ENCODE measurements at places on chromosomes 6 and 20.
A peak's percentile ranks its signal among the peaks of the same experiment; 100 is the strongest.

DNA sequence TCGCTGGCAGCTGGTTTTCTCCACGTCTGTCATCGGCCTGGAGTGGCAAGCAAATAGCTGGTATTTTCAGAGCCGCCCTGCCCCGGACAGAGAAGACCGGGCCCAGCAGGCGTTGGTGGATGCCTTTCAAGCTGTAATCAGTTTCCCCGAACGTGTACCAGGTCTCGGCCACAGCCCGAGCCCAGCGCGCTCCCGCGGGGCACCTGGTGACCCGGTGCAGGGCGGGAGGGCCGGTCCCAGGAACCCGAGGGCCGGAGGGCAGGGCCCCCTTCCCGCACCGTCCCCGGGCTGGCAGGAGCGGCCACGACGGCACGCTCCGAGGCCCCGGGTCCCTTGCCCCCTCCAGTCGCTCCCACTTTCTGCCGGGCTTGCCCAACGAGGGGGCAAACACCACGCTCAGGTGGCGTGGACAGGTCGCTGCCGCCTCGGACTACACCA lies 348 bp upstream of the PYGB start:
- peak; percentile 7 for DNase-seq

DNA sequence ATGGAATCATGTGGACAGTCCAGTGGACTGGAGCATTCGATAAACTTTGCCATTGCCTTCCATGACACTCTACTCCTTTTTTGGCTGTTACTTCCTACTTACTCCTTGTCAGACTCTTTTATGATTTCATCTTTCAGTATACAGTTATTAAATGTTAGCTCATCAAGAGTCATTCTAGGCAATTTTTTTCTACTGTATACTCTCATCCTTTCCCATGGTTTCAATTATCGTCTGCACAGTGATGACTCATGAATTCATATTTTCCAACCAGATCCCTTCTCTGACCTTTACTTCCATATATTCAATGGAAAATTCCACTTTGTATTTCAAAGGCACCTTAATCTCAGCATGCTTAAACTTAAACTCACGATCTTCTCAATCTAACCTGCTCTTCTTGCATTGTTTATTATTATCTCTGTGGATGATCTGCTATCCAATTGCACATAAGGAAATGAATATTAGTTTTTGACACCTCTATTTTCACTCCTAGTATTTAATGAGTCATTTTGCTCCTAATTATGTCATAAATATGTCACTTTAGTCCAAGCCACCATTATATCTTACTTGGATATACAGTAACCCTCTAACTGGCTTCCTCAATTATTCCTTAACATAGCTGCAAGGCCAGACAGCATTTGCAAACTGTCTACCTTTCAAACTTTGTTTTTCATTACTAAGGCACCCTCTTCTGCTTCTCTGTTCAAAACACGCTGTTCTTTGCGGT lies 427.5 kb downstream of the PHF3 start:
- no peak for DNase-seq

DNA sequence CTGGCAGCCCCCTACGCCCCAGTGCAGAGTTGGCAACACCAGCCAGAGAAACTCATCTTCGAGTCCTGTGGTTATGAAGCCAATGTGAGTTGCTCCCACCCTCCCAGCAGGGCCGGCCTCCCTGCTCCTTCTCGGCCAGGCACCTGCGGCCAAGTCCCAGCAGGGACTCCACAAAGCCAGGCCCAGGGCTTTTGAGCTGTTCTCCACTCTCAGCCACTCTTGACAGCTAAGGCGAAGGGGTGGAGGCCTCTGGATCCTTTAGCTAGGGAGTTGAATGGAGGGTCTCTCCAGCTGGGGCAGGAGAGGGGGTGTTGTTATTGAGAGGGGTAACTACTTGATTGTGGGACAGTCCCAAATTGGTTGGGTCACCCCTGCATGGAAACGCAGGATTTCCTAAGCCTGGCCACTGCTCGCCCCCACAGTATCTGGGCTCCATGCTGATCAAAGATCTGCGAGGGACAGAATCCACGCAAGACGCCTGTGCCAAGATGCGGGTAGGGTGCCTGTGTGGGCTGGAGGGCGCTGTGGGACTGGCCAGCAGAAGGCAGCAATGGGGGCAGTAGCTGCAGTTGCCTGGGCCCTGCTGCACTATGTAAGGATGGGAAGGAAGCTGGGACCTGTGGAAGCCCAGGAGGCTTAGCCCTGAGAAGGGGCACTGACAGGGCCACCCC lies 58.3 kb downstream of the TCP11 start:
- no peak for DNase-seq

GRCh38 chr20:14245368-14245970 lies 91.9 kb downstream of the FLRT3 start:
- no peak for DNase-seq

DNA sequence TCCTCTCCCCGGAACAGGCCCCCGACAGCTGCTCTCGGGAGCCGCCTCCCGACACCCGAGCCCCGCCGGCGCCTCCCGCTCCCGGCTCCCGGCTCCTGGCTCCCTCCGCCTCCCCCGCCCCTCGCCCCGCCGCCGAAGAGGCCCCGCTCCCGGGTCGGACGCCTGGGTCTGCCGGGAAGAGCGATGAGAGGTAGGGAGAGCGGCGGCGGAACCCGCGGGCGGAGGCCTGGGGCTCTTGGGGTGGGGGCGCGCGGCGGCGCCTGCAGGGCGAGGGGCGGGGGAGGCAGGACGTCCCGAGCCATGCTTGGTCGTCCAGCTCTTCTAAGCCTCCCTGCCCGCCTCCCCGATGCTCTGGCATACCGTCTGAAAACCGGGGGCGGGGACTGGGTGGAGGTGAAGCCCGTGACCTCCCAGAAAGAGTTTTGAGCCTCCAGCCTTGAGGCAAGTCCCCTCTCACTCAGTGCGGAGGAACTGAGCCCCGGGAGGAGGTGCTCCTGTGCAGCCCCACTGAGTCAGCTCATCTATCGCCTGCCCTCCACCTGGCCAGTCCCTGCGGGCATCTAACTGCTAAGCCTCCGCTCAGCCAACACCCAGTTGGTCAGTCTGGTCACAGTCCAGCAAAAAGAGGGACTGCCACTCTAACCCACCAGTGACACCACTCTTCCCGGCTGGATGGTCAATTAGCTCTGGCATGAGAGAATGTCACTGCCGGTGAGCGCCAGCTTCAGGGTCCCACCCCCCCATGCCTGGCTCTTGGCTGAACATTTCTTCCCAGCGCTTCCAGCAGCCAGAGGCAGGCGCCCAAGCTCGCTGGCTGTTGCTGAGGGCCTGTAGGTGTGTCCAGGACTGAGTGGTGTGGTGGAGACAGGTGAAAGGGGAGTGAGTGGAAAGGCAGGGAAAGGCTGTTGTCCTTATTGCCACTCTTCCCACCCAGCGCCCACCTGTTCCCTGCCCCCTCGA lies 482 bp downstream of the DDR1 start:
- no peak for DNase-seq

DNA sequence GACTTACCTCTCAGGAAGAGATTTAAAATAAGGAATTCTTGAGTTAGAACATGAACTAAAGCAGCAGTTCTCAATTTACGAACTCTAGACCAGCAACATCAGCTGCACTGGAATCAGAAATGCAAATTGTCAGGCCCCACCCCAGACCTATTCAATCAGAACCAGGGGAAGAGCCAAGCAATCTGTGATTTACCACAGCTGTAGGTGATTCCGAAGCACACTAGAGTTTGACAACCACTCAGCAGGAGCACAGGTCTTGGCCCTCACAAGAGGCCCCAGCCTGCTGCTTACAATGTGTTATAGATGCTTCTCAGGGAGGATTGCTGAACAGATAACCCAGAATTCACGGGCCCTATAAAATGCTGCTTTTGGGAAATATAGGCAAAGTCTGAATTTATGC lies 279.2 kb downstream of the PTPRK start:
- DNase-seq = no peak

- DNase-seq = no peak
These were observed 995 bp downstream of the STK4 start for GRCh38 chr20:44967207-44967807.

GRCh38 chr20:22825546-22825945 lies 209.6 kb upstream of the SSTR4 start:
- no peak for DNase-seq

- DNase-seq = no peak
These were observed 19.2 kb upstream of the SNX14 start for GRCh38 chr6:85612690-85613474.

DNA sequence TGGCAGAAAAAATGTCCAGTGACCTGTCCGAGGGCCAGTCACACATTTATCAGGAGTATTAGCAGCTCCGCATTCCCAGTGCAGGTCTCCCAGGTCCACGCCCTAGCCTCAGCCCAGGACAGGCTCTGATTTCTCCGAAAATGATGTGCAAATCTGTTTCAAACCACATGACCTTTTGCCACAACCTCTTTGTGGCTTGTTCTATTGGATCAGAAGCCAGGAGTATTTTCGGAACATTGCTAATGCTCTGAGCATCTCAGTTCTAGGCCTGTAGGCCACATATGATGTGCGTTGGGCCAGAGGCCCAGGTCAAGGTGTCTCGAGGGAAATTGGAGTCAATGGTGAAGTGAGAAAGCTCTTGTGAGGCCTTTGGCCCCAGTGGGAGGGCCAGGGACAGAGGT lies 40.4 kb downstream of the SNX5 start:
- DNase-seq = no peak

- DNase-seq = no peak
These were observed 51.2 kb upstream of the LYRM2 start for GRCh38 chr6:89689732-89690131.

DNA sequence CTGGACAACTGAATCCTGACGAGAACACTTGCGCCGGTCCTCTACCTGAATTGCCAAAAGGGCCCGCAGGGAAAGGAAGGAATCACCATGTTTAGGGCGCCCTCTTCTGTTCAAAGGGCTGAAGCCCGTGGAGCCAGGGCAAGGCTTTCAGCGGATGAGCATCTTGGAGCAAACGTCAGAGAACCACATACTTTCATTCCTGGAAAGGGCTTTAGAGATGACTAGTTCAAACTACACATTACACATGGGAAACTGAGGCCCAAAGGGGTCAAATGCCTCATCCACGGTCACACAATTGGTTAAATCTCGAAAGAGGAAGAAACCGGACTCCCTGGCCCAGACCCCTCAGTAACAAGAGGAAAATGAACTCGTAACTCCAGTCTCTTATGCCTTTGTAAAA lies 11.5 kb upstream of the ZNF133 start:
- DNase-seq = peak; percentile 8

DNA sequence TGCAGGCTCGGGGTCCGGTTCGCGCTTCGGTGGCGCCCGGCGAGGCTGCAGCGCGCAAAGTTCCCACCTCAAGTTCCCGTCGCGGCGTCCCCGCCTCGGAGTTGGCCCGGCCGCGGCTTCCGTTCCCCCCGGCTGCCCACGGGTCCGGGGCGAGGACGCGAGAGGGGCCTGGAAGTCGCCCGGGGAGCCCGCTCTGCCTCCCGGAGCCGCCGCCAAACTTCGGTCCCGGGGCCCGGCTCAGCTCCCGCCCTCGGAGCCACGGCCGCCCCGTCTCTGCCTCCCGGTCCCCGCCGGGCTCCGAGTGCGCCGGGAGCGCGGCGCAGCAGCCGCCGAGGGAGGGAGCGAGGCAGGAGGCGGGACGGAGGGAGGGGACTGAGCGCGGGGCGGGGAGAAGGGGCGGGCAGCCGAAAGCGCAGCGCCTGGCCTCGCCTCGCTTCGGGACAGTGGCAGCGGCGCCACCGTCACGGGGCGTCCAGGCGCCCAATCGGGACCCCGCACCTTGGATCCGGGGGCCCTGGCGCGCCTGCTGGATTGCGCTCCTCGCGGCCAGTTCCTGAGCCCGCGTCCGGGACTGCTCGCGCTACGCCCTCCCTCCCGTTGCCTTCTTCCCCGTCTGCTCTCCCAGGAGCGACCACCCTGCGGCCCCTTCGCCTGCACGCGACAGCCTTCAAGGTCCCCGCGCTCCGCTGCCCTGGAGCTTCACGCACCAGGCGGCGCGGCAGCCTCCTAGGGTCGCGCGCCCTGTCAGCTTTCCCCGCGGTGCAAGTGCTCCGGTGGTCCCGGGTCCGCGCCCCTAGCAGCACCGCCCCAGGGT lies at the start of gene KCNG1:
Gene KCNG1 (minus strand): TSS at position 305 of the 814 bp plus-strand sequence. CDS start 12,769 bp downstream, outside the sequence.
- DNase-seq = no peak

DNA sequence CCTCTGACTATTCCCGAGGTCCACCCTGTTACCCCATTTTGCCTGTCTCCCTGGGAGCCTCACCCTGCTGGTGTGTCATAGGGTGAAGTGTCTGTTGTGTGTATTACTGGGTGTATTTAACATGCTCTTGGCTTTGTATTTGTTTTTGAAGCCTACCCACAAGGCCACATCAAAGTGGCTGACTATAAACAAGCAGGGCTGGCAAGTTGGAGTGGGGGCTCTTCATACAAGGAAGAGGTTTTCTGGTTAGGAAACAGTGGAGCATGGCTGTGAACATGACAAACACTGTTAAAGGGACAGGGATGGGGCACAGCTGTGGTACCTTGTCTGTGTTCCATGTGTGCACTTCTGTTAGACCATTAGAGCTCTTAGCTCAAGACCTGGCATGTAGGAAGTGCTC lies 26.3 kb downstream of the HECA start:
- peak; percentile 78 for DNase-seq

GRCh38 chr6:138593124-138593877 lies 94.0 kb upstream of the NHSL1 start:
- DNase-seq = peak; percentile 27

DNA sequence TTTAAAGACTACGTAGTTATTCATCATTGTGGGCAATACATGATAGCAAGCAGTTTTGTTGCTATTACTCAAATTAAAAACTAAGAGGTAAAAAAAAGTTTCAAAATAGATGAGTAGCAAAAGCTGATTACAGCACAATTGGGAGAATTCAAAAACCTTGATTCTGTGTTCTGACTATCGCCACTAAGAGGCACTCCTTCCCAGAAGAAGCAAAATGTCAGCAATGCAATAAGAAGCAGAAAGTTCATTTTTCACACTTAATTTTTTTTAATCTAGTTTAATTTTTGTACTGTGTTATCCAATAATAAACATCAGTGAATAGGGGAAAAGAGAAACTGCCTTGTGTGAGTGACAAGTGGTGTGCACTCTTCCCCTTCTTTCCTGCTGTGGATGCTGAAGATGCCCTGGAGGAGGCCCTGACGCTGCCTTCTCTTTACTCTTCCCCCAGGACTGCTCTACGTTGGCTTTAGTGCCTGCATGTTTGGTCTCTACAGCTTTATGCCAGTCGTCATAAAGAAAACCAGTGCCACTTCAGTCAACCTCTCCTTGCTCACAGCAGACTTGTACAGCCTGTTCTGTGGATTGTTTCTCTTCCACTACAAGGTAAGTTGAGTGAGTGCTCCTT lies 263.2 kb upstream of the PLN start:
- DNase-seq = no peak

GRCh38 chr6:118467181-118467580 lies 80.9 kb upstream of the PLN start:
- no peak for DNase-seq

GRCh38 chr6:14316651-14317386 lies 199.2 kb downstream of the CD83 start:
- no peak for DNase-seq

Measured in T-helper 22 cell (primary cell).